ENCODE measurements at places on chromosomes 16 and 17.

DNA sequence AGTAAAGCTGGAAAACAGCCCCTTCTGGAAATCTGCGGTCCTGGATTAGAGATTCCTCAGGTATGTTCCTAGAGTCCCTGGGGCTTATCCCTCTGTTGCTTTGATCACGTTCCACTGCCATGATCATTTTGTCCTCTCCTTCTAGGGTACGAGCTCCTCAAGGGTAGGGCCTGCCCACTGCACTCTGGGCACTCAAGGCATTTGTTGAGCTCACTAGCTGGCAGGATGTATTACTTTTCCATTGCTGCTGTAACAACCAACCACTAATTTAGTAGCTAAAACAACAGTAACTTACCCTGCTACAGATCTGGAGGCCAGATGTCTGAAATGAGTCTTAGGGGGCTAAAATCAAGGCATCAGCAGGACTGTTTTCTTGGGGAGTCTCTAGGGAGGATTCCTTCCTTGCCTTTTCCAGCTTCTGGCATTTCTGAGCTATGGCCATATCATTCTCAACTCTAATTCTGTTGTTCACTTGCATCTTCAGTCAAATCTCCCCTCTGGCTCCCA is 65.7 kb downstream of the ARSG start:
- DNase-seq = no peak

DNA sequence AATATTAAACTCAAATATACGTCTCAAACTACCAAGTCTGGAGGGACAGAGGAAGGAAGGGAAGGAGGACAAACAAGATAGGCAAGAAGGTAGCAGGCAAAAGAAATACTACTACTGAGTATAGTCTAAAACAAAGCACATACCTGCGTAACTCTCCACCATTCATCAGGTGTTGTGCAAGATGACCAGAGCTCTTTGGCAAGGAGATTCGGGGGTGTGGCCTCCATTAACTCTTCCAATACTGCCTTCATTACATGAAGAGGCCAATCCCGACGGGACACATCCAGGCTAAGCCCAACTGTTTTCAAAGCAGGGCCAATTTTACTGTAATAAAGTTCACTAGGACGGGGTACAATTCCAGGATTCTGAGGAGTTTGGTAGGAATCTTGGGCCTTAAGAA is 38.2 kb upstream of the ARL6IP1 start:
- no peak for DNase-seq

GRCh38 chr16:5895137-5895536 is 797.5 kb upstream of the EEF2KMT start:
- DNase-seq = no peak

- DNase-seq = no peak
Observed at GRCh38 chr17:81440511-81441244, 45.4 kb downstream of the BAHCC1 start.

DNA sequence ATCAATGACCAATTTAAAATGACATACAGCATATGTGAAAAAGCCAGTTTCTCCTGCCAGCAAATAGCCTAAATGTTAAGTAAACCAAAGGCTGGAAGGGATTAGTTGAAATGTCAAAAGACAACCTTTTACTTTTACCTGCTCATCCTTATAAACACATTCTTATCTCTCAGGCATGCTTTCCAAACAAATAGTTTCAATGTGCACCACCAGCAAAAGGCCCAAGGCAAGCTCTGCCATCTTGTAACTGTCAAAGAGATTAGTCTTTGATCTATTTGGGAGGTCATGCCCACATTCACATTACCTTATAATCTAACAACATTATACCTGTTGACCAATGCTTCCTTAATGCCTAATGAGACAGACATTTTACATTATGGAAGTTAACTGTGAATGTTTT is 132.2 kb upstream of the NACA2 start:
- no peak for DNase-seq

DNA sequence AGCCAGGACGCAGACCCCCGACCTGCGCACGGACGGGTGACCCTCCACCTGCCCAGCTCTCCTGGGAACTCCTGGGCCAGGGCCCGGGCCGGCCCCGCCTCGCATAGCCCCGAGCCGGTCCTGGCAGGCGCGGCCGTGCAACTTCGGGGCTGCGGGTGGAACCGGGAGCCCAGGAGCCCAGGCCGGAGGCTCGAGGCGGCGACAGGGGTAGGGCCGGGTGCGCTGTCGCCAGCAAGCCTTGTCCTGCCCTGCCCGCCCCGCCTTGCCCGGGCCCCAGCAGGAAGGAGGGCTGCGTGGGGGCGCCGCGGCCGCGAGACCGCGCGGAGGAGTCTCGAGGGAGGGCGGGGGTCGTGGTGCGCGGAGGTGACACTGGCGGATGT is 408 bp downstream of the LMF1 start:
- DNase-seq = no peak

DNA sequence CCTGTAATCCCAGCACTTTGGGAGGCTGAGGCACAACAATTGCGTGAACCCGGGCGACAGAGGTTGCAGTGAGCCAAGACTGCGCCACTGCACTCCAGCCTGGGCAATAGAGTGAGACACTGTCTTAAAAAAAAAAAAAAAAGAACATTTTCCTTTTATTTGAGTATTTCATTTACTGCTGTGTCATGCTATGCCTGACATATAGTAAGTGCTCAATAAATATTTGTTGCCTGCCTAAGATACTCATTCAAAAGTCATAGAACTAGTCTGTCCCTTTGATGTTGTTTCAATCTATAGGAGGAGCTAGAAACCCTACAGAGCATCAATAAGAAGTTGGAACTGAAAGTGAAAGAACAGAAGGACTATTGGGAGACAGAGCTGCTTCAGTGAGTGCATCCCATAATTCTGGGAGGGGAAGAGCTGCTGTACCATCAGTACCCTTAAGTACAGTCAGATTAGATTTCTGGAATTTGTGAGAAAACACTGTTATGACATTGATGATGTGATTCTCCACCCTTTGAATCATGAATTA is 20.0 kb downstream of the CALCOCO2 start:
- DNase-seq = no peak

DNA sequence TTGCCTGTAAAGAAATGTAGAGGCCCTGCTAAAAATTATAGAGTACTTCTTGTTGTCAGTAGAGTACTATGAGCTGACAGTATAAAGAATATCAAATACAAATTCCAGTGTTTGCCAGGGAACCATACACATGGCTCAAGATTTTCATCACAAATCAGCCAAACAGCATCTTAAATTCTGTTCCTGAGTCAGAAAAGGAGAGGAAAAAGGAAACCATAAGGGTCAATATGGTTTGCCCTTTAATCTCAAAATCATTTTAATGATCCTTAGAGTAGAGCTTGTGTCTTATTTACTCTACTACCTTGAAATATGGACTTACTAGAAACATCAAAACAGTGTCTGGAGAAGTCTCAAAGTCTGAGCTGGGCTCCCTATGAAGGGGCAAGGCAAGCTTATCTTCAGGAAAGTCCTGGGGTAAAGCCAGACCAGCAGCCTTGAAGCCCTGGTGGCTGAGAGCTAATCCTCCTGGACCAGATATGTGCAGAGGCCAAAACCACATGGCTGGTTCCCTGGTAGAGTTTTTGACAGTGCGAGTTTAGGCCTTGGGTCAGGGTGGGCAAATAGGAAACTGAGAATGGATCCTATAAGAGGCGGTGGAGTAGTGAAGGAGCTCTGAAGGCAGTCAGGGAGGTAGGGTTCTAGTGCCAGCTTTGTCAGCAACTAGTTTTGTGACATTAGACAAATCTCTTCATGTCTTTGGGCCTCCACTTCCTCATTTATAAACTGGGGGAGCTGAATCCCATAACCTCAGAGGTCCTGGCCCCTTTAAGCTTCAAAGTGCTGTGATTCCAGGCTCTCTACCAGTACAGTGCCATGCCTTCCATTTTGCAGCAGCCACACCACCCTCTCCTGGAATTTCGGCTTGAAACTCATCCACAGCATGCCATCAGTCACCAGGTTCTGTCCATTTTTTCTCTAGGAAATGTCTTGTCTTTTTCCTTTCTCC is 38.9 kb downstream of the MRTFB start:
- DNase-seq = no peak

DNA sequence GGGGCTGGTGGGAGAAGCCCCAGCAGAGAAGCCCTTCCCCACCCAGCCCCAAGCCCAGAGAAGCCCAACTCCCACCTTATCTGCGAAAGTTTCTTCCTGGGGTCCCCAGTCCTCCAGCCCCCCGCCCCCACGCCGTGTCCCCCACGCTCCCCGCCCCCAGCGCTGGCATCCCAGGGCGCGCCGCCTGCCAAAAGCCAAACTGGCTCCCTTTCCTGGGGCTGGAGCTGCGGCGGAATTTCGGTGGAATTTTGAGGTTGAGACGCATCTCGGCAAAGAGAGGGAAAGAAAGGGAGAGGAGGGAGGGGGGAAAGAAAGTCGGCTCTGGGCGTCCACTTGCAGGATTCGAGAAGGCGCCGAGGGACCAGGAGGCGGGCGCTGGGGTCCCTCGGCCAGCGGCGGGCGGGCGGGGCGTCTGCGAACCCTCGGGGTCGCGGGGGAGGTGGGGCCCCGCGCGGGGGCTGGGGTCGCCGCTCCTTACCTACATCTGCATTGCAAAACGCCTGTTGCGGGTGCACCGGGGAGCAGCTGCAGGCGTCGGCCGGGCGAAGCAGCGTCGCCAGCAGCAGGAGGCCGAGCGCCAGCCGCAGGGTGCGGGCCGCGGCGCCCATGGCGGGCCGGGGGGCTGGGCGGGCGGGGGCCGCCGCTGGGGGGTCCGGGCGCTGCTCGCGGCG is 571 bp downstream of the TIMP2 start:
- DNase-seq = no peak

GRCh38 chr17:38970804-38971203 is 3.6 kb upstream of the FBXO47 start:
- no peak for DNase-seq

- DNase-seq = no peak
Observed at GRCh38 chr16:13873835-13874438, 46.0 kb upstream of the ERCC4 start.

DNA sequence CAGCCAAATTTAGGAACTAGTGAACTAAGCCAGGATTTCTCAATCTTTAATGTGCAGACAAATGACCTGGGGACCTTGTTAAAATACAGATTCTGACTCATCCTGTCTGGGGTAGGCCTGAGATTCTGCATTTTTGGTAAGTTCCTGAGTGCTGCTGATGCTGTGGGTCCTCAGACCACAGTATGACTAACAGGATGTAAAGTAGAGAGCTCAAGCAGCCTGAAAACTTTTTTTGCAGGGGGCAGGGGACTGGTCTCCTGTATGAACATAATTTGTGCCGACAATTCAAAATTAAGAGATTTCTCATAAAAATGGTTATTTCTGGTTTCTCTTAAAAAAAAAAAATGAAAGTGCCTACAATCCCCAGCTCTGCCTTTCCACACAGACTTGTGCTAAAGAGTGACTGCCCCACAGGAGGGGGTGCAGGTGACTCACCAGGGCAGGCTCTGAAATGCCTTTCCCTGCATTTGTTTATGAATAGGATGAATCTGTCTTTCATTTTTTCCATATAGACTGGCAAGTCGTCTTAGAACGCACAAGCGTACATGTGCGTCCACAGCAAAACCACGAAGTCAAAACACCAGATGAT is 271.5 kb downstream of the PHKB start:
- DNase-seq = no peak

DNA sequence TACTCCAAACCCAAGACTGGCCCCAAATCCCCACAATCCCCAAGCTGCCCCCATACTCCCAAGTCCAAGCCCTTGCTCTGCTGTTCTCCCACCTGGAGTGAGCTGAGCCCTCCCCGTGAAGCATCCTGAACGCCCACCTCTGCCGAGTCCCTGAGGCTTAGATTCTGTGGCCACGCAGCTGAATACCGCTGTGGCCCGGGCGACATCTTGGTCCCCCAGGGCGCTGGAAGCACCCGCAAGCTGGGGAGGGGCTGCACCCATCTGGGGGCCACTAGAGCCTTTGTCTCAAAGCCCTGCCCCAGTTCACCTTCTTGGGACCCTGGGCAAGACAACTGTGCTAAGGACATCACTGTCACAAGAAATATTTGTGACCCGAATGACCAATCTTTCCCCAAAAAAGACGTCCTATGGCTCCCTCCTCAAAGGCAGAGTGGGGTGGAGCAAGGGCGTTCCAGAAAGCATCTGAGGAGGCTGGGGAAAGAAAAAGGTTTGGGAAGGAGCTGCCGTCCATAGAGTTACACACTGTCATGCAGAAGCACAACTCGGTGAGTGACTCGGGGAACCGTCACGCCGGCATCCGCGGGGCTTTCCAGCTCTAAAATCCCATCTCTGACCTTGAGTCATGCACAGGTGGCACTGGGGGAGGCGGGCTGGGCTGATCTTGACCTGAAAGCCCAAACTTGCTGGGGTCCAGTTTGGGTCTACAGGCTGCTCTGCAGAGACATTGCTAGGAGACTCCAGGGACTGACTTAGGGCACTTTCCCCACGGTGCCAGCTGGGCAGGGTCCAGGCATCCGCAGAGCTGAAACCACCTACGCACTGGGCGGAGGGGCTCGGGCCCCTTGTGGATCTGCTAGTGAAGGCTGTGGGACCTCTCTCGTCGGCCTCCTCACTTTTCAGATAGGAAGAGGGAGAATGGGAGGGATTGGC is 6.6 kb downstream of the PTX4 start:
- no peak for DNase-seq

DNA sequence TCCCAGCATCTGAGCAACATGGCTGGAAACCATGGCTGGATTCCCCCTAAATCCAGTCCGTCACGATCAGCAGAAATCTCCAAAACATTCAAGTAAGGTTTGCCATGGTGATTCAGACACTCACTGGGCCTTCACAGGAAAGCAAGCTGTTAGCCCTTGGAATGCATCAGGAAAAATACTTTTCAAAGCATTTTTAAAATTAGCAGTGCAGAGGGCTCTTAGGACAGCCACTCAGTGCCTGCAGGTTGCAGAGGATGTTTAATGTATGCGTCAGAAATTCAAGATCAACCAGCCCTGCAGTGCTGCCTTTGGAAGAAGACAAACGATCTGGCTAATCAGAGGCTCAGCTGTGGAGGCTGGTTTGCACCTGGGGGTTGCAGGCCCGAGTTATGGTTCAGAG is 50.3 kb downstream of the FOXL1 start:
- DNase-seq = no peak

GRCh38 chr17:32697728-32698625 is 178.9 kb downstream of the MYO1D start:
- DNase-seq = no peak

GRCh38 chr16:14505846-14506245 is 124.2 kb downstream of the PARN start:
- no peak for DNase-seq

- peak; percentile 53 for DNase-seq
Observed at GRCh38 chr17:81991684-81992305, 14.4 kb downstream of the ASPSCR1 start.

DNA sequence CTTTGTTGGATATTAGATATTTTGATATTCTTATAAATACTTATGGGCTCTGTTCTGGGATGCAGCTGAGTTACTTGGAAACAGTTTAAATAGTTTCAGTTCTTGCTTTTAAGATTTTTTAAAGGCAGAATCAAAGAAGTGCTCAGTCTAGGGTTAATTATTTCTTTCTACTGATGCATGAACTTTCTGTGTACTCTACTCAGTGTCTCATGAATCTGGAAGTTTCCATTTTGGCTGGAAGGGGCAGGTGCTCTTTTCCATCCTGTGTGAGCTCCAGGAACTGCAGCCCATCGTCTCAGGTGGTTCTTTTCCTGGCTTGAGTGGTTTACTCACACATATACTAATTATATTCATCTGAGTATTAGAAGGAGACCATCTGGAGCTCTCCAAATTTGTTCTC is 61.1 kb upstream of the CPHXL start:
- no peak for DNase-seq

- no peak for DNase-seq
Observed at GRCh38 chr17:59856859-59857794, 35.6 kb downstream of the TUBD1 start.

Measured in erythroblast (primary cell).